Hepatocyte (in vitro differentiated cells): ENCODE measurements at places on chromosomes 16 and 17. TPM values are rescaled to one million over a fixed set of nuclear protein-coding genes. Genes with fewer than 3 reads are reported as not detected.
A peak's percentile ranks its signal among the peaks of the same experiment; 100 is the strongest.

DNA sequence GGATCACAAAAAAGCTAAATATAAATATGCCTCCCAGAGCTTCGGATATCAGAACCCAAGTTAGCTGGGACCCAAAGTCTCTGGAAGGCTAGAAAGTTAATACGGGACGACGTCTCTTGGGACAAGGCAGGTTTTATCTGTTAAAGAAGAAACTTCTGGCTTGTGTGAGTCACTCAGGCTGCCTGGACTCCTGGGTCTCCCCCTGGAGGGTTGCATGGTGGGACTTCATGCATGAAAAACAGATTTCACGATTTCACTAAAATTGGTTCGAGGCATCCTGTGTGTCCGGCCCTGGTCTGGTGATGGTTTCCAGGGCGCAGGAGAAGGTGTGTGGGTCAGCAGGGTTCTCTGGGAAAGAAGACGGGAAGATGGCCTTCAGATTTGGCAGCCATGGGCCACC lies 47.0 kb downstream of the COX4I1 start:
- no peak for DNase-seq

DNA sequence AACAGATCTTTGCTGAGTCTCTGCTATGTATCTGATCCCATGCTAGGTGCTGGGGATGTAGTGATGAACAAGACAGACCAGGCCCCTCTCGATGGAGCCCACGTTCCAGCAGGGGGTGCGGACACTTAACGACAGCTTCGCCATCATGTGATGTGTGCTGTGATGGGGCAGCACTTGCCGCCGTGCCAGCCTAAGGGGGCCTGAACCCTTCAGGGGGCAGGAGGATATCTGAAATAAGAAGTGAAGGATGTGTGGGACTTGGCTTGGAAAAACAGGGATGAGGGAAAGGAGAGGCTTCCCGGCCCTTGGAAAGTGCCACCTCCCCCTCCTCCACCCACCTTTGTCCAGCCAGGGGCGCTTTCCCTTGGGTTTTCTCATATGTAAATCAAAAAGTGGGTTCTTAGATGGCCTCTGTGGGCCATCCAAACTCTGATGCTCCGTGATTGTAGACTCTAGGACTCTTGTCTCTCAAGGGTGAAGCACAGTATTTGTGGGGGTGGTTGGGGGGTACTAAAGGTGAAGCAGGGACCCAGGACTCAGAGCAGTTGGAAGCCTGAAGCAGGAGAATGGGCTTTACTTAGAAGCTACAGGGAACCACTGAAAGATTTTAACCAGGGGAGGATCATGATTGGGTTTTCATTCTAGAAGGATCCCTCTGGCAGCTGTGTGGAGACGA lies 4.0 kb upstream of the DLX3 start:
- no peak for DNase-seq

DNA sequence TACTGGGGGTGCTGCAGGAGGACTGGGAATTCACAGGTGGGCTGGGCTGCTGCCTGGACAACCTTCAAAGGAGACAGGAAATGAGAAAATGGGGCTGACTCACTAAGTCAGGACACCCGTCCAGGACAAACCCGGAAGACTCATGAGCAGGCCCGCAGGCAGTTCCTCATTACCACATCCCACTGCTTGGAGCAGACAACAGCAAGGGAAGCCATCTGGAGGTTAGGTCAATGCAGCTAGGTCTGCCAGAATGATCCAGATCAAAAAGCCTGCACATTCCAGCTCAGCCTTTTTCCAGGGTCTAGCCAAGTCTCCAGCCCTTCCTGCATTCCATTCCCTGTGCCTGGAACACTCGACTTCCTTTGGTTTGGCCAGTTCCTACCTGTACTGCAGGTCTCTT lies 536.5 kb upstream of the CDH11 start:
- DNase-seq, result peak; percentile 39

DNA sequence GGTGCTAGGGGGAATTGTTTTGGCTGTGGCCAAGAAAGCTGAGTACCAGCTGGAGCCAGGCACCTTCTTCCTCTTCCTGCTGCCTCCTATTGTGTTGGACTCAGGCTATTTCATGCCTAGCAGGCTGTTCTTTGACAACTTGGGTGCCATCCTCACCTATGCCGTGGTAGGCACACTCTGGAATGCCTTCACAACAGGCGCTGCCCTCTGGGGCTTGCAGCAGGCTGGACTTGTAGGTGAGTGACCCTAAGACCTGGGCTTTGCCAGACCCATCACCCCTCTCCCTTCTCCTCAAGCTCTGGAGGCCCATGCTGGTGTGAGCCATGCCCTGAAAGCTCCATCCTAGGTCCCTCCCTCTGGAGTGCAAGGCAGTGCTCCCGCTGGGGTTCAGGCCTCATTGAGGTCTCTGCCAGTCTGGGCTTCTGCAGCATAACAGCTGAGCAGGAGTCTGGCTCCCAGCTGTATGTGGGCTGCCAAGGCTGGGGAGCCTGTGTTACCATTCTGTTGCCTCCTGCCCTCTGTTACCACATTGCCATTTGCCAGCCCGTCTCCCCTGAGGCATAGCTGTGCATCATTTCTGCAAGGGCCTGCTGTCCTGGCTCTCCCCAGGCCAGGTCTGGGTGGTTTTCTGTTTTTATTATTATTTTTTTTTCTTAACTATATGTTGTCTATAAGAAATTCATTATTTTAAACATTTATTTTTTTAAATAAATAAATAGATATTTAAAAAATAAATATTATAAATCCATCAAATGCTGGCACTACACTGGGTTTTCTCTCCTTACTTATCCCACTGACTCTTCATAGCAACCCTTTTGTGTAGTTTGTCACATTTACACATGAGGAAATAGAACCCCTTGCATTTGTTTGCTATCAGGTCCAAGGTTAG lies 4.1 kb downstream of the SLC9A5 start:
- no peak for DNase-seq

DNA sequence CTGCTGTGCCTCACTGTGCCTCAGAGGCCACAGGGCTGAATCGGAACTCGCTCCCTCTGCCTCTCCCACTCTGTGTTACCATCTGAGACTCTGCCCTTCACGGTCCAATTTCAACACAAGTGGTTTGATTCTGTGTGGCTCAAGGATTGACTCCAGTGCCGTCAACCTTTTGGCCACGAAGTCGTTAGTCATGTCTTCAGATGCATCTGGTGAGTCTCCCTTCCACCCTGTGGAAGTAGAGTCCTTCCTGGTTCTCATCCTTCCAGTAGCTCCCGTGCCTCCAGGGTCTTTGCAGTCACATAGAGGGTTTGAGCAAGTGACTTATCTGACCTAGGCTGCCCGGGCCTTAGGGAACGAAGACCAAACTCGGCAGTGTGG lies 51.2 kb downstream of the PGS1 start:
- DNase-seq, result no peak

DNA sequence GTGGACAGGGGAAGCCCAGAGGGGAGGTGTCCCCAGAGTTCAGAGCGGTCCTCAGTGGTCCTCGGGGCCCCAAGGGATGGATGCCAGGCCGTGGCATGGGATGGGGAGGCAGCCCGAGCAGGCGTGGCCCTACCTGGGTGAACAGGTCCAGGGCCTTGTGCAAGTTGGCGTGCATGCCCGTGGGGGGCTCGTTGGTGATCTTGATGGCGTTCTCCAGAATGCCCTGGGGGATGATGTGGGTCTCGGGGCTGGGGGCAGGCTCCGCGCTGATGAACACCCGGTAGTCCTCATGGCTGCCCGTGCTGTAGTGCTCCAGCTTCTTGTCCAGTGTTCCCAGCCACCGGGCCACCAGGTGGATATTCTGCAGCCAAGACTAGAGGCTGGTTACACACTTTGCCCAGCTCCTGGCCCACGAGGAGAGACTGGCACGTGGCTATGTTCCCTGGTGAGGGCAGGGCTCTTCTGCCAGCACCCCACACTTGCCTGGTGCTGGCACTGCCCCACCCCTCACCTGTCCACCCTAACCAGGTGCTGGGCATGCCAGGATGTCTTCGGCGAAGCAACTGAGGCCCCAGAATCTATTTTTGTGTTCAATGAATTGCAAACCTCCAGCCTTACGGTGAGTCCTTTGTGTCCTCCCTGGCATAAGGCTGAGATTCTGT lies 59.2 kb downstream of the PGS1 start:
- DNase-seq, result no peak

DNA sequence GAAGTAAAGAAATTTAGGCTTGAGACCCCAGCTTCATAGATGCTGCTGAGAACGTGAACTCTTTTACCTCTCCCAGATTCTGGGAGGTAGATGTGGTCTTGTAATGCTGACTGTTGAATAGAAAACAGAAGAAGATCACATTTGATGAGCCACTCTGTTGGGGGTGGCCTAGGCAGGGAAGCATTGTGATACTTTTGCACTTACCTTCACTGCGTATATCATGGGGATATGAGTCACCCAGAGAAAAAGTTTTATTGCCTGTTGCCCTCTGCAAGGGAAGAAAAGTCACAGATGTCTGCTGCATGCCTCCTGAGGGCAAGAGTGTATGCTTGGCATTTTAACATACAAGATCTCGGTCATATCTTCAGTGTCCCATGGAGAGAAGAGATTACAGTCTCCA lies 365.4 kb downstream of the SNX29 start:
- no peak for DNase-seq

GRCh38 chr16:27486344-27486743 lies 63.4 kb downstream of the GTF3C1 start:
- DNase-seq, result no peak

DNA sequence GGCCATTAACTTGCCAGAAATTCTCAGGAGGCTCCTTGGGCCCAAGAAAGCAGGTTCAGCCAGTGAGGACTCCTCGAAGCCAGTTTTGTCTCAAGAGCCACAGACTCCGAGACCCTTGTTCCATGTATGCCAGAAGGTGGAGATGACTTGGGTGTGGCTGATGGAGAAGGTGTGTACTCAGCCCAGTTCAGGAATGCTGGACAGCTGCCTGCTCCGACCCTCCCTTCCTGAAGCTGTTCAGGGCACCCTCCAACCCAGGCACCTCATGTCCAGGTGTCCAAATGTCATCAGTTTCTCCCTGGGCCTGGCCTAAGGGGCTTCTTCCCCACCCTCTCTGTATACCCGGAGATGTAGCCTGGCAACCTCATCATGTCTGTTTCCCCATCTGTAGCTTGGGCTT lies 40.2 kb downstream of the NOG start:
- no peak for DNase-seq

- peak; percentile 66 for DNase-seq
These were observed 8.0 kb downstream of the ST3GAL2 start for GRCh38 chr16:70430667-70431536.

DNA sequence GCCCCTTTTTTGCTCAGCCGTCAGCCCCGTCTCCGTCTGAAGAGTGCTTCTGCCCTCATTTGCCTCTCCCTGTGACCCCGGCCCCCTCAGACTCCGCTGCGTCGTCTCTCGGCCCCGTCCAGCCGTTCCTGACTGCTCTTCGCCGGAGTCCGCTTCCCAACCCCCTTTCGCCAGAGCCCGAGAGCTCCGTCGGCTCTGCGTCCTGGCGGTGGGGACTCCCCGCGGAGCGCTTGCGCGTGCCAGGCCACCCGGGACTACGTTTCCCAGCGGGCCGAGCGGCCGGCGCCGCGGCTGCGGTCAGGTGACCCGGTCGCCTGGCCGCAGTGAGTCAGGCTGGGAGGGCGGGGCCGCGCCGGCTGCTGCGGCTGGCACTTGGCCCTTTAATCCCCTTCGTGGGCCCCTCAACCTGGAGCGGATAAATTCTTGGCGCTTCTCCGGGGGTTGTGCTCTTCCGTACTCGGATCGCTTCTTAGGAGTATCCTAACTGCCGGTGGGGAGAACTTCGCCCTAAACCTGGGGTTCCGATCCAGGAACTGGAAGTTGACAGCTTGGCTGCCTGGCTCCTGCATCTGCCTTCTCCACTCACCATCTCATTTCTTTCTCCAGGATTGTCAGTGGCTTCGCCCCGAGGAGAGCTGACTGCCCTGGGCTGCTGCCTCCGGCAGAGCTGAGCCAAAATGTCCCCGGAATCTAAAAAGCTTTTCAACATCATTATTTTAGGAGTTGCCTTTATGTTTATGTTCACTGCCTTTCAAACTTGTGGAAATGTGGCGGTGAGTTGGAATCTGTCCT lies at the start of gene MFSD11:
Gene MFSD11, plus strand, starts transcription at position 444 of the 792 bp plus-strand sequence. Its CDS starts 234 bp downstream, at position 678.
- DNase-seq, result peak; percentile 98

DNA sequence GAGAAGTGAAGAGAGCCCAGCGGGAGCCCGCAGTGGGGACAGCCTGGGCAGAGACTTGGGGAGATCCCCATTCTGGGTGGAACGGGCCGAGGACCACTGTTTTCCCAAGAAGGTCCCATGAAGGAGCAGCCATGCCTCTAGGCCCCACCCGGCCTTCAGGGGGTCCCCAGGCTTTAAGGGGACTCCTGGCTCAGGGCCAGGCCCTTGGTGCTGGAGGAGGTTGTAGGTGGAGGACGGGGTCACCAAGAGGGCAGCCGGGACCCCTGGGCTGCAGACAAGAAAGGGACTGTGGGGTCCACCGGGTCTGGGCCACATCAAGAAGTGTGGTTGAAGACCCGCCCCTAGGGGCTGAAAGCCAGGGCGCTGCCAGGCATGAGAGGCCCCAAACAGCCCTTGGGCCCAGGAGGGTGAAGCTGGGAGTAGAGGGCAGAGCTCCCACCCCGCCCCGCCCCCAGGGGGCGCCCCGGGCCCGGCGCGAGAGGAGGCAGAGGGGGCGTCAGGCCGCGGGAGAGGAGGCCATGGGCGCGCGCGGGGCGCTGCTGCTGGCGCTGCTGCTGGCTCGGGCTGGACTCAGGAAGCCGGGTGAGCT lies at the start of gene PRSS21:
Gene PRSS21, plus strand, starts transcription at position 487 of the 589 bp plus-strand sequence. Its CDS starts 32 bp downstream, at position 519.
- no peak for DNase-seq

GRCh38 chr17:70955441-70955840 lies 786.1 kb downstream of the KCNJ2 start:
- no peak for DNase-seq

- DNase-seq, result no peak
These were observed 4.2 kb downstream of the MYH13 start for GRCh38 chr17:10368561-10368960.

DNA sequence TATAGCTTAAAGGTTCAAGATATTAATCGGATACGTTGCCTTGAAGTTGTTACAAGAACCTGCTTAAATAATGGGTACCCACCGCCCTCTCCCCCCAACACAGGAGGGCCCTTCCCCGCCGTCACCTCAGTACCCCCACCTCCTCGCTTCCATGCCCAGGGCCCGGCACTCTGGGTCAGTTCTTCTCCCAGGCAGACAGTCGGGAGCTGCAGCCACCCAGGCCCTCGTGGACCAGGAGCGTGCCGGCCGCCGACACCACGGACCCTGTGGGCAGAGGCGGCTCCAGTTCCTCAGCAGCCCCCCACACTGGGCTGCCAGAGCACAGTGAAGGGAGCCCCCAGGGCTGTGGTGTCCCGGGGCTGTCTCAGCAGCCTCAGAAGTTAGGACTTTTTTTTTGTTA lies 80.9 kb upstream of the ZNF750 start:
- no peak for DNase-seq

GRCh38 chr17:1783271-1783670 lies 21.4 kb downstream of the SERPINF1 start:
- DNase-seq, result no peak

- no peak for DNase-seq
These were observed 5.7 kb downstream of the CDC6 start for GRCh38 chr17:40293363-40293762.

GRCh38 chr16:73040136-73040535 lies 7.8 kb downstream of the ZFHX3 start:
- no peak for DNase-seq

The TGFB1I1 gene
- polyA plus RNA-seq, result 34.8 and 35.4 TPM in 2 replicates

The EMP2 gene
- 93.4 and 147 TPM in 2 replicates for polyA plus RNA-seq

The CCL4 gene
- 9.4 and 21.1 TPM in 2 replicates for polyA plus RNA-seq

The RAC3 gene
- 5.2 and 5.5 TPM in 2 replicates for polyA plus RNA-seq

The CACNA1H gene
- polyA plus RNA-seq, result 9.1 and 9.7 TPM in 2 replicates

The ABCC12 gene
- not detected in 2 replicates for polyA plus RNA-seq

The DCTN5 gene
- polyA plus RNA-seq, result 9.8 and 23.3 TPM in 2 replicates

The KRT39 gene
- polyA plus RNA-seq, result not detected in 2 replicates

The MMP15 gene
- polyA plus RNA-seq, result 56.1 and 63.4 TPM in 2 replicates

The C1QTNF8 gene
- polyA plus RNA-seq, result 0.10 TPM in 1 of 2 replicates, not detected in the other
